PC-9 (cell line): ENCODE measurements at places on chromosomes 2 and 18. TPM values are rescaled to one million over a fixed set of nuclear protein-coding genes. Genes with fewer than 3 reads are reported as not detected.

The MC2R gene
- total RNA-seq, result not detected in 2 replicates

The SPC25 gene
- 20.0 and 20.7 TPM in 2 replicates for total RNA-seq

The WNT10A gene
- 1.2 and 2.3 TPM in 2 replicates for total RNA-seq

The RGPD3 gene
- 0.09 TPM in 1 of 2 replicates, not detected in the other for total RNA-seq

The CDH7 gene
- total RNA-seq, result not detected in 2 replicates

The FKBP1B gene
- total RNA-seq, result 4.5 and 4.6 TPM in 2 replicates

The PARD6G gene
- 0.15 and 0.23 TPM in 2 replicates for total RNA-seq

The C1GALT1C1L gene
- total RNA-seq, result 3.7 and 4.6 TPM in 2 replicates

The FABP1 gene
- not detected in 2 replicates for total RNA-seq

The EML4 gene
- 52.0 and 64.1 TPM in 2 replicates for total RNA-seq

The TXNDC2 gene
- total RNA-seq, result 0.11 TPM in 1 of 2 replicates, not detected in the other

The ANO7 gene
- total RNA-seq, result 6.5 and 8.5 TPM in 2 replicates

DNA sequence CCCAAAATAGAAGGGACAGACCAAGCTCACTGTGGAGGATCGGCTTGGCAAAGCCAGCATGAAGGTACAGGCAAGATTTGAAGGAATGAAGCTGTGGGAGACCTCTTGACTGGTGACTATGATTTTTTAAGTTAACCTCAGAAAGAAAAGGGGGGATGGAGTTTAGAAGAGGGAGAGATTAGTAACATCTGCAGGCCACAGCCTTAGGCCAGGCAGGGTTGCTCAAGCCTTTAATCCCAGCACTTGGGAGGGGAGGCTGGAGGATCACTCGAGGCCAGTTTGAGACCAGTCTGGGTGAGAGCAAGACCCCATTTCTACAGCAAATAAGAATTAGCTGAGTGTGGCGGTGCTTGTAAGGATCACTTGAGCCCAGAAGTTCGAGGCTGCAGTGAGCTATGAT lies 46.6 kb downstream of the ZNF532 start:
- DNase-seq, result no peak

DNA sequence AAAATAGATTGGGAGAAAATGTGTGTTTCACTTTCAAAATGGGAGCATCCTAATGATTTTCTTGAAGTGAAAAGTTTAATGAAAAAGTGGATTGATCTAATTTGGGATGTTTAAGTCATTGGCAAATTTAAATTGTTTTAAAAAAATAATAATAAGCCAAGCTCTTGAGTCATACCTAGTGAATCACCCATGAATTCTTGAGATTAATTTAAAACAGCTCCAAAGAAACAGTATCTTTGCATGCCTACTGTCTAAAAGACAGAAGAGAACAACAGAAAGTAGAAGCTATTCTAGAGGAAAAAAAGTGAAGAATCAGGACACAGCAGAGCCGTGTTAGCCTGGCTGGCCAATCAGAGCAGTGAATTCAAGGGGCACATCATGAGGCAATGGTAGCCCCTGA lies 7.7 kb downstream of the ACVR1C start:
- no peak for DNase-seq

DNA sequence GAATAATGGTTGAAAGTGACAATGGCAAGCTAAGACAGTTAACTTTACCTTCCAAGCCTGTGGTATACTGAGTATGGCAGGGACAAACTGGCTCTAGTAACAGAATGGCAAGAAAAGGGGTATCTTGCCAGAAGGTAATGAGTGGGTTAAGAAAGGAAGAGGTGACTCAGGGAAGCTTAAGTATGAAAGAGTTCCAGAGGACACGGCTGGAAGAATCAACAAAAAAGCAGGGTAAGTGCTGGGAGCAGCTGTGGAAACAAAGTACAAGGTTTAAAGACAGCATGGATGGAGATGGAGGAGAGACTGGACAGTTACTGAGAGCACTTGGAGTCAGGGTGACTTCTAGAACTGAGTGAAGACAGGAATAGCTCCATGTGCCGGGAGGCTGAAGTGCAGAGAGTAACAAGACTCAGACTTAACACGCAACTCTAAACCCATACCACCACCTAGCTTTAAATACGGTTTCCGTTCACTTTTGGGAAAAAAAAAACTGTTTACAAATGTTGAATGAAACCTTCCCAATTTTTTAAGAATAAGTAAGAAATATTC lies 69.0 kb downstream of the REV1 start:
- no peak for DNase-seq

DNA sequence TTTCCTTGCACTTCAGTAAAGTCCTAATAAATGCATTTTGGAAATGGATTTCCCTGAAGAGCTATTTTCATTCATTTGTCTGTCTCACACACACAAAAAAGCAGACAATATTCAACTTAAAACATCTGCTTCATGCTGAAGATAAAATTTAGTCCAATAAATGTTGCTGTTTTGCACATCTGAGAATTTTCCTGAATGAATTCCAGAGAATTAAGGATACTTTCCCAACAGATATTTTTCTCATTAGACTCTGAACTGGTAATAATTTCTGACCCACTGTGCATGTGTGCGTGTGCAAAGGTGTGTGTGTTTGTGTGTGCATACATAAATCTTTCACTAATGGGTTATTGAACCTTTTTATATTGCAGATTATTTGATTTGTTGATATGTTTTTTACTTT lies 390.2 kb upstream of the TMEFF2 start:
- DNase-seq, result no peak

DNA sequence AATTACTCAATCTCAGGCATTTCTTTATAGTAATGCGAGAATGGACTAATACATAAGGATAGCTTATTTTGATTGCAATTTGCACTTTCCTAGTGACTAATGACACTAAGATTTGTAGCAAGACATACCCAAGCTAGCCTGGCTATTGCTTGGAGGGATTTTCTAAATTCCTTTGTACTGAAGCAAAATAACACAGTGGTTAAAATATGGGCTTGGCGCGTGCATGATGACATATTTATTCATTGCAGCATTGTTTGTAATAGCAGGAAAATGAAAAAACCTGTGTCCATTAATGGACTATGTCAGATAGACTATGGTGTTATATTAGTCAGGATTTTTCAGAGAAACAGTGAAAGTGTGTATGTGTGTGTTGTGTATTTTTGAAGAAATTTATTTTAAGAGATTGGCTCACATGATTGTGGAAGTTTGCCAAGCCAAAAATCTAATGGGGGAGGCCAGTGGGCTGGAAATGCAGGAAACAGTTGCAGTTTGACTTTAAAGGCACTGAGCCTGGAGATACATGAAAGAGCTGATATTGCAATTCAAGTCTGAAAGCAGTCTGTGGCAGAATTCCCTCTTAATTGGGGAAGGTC lies 16.7 kb upstream of the LAPTM4A start:
- DNase-seq, result no peak

DNA sequence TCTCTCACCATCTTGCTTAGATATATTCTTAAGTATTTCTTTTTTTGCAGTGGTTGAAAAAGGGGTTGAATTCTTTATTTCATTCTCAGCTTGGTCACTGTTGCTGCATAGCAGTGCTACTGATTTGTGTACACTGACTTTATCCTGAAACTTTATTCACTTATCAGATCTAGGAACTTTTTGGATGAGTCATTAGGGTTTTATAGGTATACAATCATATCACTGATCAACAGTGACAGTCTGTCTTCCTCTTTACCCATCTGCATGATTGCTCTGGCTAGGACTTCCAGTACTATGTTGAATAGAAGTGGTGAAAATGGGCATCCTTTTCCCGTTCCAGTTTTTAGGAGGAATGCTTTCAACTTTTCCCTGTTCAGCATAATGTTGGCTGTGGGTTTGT lies 6.5 kb downstream of the STARD6 start:
- DNase-seq, result peak; percentile 34

- DNase-seq, result peak; percentile 40
Observed at GRCh38 chr2:220966636-220967035, 605.5 kb downstream of the EPHA4 start.

- DNase-seq, result peak; percentile 78
Observed at GRCh38 chr18:46322411-46322891, 218.3 kb downstream of the HAUS1 start.

DNA sequence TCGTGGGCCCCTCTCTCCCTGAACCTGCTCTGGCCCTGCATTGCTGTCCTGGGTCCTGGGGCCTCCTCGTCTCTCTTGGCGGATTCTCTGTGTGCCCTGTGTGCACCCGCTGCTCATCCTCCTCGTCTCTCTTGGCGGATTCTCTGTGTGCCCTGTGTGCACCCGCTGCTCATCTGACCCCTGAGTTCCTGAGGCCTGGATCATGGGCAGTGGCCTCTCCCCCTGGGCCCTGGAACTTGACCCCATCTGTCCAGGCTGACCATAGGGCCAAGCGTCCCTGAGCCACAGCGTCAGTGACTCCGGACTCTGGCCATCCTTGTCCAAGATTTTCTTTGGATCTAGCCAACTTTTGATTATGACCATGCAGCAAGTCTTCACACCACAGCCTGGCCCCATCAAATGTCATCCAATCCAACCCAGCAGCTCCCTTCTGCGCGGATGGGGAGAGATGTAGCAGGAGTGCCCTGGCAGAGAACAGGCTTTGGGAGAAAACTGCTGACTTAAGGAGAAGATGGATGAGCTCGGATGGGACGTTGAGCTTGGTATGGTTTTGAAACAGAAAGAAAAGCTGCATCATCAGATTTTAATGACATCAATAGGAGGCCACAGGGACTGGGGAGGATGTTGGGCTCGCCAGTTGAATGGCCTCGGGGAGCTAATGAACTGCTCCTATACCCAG lies 455.1 kb upstream of the HS6ST1 start:
- DNase-seq, result no peak

GRCh38 chr2:134011936-134012586 lies 241.8 kb upstream of the MGAT5 start:
- no peak for DNase-seq

DNA sequence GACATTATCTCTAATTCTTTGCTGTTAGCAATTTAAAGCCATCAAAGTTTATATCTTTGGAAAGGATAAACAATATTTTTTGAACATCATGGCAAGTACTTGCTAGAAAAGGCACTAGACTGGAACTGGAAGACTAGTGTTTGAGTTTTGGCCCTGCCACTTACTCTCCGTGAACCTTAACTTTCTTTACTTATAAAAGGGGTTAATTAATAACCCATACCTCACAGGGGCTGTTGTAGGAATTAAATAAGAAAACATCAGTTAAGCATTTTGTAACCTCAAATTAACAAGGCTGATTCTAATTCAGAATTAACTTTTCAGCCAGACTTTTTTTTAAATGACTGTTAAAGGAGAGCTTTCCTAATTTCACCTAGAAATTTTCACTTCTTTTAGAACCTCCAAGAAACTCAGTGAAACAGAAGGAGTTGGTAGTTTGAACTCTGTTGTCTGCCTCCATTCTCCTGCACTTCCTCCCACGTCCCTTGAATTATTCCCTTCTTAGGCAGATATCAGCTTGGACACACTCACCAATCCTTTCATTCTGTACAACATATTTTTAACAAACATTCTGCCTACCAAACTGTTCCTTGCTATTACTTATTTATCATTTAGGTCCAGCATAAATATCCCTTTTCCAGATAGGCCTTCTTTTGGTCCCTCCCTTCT lies 79.5 kb downstream of the COX7A2L start:
- no peak for DNase-seq

DNA sequence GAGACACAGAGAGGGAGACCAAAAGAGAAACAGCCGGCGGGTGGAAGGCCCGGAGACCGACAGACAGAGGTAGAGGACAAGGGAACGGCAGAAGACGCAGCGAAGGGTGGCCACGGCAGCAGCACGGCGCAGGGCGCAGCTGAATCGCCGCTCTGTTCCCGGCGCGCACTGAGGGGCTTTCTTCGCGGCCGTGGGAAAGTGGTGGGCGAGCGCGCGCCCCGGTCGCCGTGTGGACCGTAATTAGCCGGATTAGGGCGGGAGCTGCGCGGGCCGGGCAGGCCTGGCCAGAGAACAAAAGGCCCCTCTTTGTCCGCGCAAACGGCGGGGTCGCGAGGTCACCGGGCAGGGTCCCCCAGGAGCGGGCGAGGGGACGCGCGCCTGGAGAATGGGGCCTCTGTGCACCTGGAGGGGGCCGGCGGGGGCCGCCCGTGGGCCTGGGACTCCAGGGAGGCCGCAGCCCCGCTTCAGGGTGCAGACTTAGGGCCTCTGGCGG lies 158.3 kb downstream of the ZFP36L2 start:
- no peak for DNase-seq

- peak; percentile 57 for DNase-seq
Observed at GRCh38 chr2:223954401-223954800, 2.9 kb upstream of the MRPL44 start.

GRCh38 chr2:150538651-150539201 lies 51.3 kb upstream of the RND3 start:
- no peak for DNase-seq

DNA sequence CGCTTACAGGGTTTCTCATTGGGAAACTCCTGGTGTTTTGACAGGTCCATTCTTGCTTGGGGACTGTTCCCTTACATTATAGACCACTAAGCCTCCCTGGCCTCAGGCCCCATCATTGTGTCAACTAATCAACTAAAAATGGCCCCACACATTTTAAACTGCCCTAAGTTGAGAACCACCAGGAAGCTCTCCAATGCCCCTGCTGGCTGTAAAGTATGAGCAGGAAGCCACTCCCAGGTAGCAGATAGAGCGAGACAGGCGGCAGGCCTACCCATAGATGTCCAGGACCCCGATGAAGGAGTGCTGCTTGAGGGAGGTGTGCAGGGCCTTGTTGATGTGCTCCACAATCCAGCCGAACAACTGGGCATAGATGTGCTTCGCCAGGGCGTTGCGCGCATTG lies 160.7 kb upstream of the ACAA2 start:
- no peak for DNase-seq

- DNase-seq, result no peak
Observed at GRCh38 chr2:71831193-71831577, 316.5 kb downstream of the CYP26B1 start.

DNA sequence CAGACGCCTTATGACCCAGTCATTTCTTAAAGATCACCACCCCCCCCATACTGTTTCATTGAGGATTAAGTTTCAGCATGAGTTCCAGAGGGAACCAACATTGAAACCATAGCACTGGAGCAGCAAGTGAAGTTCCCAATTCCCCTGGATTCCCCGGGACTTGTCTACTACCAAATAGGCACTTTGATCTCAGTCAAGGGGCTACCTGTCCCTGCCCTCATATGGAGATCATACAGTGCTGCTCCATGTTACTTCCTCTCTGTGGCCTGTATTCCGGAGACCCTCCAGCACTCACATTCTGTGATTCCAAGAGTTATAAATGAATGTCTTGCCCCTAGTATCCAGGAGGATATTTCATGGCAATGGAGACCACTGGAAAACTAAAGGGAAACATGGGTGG lies 42.5 kb downstream of the RNF144A start:
- no peak for DNase-seq

DNA sequence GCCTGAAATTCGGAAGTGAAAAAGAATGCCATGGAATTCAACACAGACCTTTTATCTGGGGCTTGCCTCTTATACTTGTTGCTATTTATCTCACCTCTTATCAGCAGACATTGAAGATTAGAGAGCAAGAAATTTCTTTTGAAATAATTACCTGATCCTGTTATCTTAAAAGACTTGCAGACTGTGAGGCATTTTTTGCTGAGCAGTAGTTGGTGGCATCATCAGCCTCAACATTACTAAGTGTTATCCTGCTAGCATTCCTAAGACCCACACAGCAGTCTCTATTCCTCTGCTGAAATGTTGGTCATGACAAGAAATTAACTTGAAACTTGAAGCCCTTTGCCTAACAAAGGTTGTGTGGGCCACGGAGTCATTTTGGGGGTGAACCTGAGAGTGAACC lies 186.5 kb downstream of the TRIB2 start:
- no peak for DNase-seq

- DNase-seq, result no peak
Observed at GRCh38 chr18:74063023-74063422, 84.6 kb downstream of the FBXO15 start.

GRCh38 chr2:28601616-28602015 lies 105.8 kb downstream of the PLB1 start:
- no peak for DNase-seq
